ENCODE measurements at places on chromosomes 2 and 18.
A peak's percentile ranks its signal among the peaks of the same experiment; 100 is the strongest.

DNA sequence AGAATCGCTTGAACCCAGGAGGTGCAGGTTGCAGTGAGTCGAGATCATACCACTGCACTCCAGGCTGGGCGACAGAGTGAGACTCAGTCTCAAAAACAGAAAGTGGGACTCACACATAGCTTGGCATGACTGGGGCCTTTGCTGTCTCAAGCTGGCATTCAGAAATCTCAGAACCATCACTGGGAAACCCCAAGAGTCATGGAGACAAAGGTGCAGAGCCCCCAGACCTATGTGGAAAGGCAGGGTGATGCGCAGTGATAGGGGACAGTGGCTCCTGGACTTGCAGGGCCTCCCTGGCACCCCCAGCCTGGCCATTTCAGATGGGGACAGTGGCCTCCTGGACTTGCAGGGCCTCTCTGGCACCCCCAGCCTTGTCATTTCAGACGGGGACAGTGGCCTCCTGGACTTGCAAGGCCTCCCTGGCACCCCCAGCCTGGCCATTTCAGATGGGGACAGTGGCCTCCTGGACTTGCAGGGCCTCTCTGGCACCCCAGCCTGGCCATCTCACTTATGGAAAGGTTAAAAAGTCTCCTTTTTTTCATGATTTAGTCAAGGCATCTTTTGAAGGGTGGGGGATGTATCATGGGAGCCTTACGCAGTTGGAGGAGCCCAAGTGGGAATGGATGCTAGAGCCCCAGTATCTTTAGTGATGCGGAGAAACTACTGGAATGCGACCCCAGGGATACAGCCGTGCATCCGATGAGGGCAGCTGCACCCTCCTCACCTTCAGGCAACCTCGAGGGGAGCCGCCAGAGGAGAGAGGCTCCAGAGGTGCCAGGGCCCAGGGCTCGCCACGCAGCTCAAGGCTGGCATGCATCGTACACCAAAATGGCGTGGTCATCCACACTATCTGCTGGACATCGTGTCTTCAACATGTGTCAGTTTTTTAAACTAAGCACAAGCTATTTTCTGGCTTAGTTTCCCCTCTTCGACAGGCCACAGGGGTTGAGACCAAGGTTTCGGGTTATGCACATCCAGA lies 30.5 kb downstream of the ZNF516 start:
- no peak for DNase-seq

DNA sequence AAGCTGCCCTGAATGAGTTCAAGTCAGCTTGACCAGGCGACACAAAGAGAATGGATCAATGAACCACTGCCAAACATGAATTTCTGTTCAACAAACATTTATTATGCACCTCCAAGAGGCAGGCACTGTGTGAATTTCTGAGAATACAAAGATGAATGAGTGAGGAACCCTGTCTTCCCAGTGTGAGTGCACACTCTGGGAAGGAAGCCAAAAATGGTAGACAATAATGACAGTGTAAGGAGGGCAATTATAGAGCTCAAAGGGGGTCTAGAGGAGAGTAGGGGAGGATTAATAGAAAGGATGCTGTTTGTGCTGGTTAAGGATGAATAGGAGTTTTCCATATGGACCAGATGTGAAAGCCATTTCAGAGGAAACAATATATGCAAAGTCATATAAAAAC lies 213.4 kb downstream of the DCC start:
- no peak for DNase-seq

GRCh38 chr2:55115761-55116597 lies 65.7 kb upstream of the RTN4 start:
- DNase-seq, result no peak

GRCh38 chr18:10757946-10758345 lies 232.1 kb downstream of the NAPG start:
- DNase-seq, result no peak

DNA sequence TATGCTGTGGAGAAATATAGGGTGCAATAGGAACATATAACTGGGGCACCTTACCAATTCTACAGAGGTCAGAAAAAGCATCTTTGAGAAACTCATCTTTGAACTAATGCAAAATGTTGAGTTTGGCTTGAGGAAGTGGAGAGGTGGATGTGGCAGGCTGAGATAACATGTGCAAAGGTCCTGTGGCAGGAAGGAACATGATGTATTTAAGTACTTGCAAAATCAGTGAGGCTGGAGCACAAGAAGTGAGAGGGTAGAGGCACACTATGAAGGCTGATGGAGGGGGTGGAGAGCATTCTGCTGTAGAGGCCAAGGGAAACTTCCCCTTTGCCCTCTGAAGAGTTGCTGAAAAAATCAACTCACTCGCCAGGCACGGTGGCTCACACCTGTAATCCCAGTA lies 14.7 kb upstream of the RAB1A start:
- no peak for DNase-seq

GRCh38 chr2:84844141-84844540 lies 36.7 kb downstream of the TRABD2A start:
- no peak for DNase-seq

DNA sequence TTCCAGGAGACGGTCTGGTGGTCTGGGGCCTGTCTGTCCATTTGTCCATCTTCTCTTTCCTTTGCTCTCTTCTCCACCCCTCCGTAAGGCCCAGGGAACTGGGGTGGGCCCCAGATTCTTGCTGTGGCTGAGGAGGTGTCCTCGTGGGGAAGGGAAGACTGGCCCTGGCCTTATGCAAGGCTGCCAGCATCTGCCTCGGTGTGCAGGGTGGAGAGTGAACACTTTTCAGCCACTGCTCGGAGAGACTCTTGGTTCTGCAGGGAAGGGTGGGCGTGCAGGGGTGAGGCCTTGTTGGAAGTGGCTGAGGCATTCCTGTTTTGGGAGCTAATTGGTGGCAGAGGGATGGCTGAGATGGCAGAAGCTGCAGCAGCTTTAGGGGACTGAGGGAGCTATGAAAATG lies 23.0 kb downstream of the EMX1 start:
- no peak for DNase-seq

- DNase-seq, result no peak
Measured at GRCh38 chr18:50836521-50836957, 16.7 kb upstream of the MRO start.

- DNase-seq, result no peak
Measured at GRCh38 chr2:236691799-236692167, 122.2 kb downstream of the ACKR3 start.

- no peak for DNase-seq
Measured at GRCh38 chr2:3587021-3587420, 7.9 kb upstream of the COLEC11 start.

GRCh38 chr2:190469771-190470170 lies 61.6 kb downstream of the MFSD6 start:
- peak; percentile 20 for DNase-seq

GRCh38 chr2:173231465-173231864 lies 123.2 kb upstream of the CDCA7 start:
- no peak for DNase-seq
